ENCODE measurements at places on chromosomes 12 and 14.

DNA sequence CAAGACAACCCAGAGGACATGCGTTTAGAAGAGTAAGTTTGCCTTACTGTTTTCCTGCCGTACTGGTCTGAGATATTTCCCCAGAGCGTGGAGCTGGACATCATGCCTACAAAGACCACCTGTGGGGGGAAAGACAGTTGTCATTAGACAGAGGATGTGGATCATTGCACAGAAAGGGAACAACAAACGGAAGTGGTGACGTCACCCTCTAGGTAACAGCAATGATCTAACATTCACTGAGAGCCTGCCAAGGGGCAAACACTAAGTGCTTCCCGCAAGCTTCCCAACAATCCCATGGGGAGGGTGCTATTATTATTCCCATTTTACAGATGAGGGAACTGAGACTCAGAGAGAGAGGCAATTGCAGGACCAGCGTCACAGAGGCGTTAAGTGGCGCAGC is 48.5 kb downstream of the SVOP start:
- no peak for DNase-seq

DNA sequence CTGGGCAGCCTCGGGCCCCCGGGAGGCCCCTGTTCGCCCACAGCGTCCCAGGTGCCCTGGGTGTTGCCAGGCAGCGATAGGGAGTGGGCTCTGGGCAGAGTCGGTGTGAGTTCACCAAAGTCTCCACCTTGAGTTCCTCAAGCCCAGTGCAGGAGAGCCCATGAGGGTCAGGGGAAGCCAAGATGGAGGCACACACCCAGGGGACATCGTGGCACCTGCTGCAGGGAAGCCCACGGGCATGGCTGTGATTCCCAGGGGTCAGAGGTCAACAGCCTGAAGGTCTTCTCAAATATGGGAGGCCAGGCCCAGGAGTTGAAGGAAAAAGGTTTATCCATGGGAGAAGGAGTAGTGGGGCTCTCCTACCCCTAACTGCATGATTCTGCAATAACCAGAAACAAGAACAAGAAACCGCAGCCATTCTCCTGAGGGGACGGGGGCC is 148.8 kb downstream of the ADGRD1 start:
- DNase-seq = peak; percentile 55

DNA sequence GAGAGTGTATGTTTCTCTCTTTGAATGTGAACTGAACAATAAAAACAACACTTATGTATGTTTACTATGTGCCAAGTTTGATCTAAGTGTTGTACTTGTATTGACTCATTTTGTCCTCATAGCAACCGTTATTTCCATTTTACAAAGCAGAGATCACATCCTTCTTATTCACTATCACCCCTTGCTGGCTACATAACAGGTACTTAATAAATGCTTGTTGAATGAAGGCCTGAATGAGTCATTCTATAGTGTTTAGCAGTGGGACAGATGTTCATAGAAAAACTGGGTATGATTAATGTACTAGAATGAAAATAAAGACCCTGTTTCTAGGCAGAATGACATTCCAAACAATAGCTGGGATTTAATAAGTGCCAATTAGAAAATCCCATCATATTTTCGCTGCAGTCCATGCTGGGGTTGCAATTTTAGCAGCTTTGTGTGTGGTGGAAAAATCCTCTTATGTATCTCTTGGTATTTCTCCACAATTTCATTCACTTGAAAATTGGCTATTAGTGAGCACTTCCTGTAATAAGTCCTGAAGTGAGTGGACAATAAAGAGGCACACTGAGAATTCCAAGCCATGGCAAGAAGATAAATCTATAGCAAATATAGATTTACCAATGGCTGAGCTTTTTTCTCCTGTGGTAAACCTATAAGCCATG is 86.0 kb downstream of the FAR2 start:
- DNase-seq = no peak

DNA sequence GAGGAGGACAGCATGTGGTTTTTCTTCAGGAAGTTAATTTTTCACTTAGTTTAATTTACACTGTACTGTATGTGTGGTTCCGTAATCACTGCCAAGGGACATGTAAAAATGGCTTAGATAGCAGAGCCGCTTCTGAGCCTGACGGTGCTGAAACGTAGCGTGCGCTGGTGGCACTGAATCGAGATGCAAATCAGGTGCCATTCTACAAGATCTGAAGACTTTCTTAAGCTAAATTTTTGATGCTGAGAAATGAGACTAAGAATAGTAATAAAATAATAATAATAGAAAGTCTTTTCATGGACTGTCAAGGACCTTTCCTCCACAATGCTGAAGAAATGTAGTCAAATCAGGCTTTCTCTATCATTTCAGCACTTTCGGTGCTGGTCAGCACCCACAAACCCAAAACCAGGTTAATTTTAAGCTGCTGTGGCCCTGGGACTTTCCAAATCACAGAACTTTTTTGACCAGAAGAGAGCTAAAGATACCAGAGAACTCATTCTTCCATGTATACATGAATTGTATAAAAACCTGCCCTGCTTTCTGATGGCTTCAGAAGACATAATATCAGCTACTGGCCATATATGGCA is 183.3 kb upstream of the LMO3 start:
- DNase-seq = no peak

DNA sequence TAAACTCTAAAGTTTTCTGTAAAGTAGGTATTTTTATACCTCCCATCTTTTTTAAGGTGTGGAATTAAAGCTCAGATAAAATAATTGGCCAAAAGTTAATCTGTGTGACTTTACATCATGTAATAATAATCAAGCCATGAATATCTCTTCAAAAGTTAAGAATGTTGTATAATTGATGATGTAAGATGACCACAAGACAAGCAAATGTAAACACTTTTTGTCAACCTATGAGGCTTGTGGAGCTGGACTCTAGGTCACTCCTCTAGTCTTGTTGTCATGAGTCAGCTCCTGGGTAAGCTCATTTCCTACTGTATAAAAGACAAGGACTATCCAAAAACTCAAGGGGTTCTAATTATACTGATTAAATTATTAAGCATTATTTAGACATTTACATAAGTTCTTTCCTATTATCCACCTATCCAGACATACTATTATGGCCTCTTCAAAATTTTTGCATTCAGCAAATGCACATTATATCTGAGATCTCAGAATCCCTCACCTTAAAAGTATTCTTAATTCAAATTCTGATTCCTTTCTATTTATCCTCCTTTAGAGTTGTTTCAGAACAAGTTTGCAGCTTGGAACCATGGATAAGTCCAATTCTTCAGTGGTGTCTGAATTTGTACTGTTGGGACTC is at the start of gene OR4K5:
OR4K5 (plus strand) TSS at position 587 of the 637 bp plus-strand sequence; CDS start at position 587, 0 bp downstream.
- DNase-seq = no peak

DNA sequence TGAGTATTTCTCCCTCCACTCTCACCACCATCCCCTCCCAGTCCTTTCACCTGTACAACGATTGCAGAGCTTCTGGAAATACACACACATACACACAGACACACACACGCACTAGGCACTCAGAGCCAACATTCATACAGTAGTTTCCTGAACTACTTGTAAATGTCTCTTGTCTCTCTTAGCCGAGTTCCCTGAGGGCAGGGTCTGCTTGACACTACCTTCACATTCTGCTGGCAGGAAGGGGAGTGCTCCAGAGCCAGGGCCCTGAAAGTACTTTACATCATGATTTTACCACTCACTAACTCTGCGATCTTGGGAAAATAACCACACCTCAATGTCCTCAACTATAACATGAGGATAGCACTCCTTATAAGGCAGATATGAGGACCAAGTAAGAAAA is 82.7 kb downstream of the GAS2L3 start:
- DNase-seq = no peak

GRCh38 chr14:77094672-77095284 is 3.3 kb upstream of the CIPC start:
- peak; percentile 76 for DNase-seq

DNA sequence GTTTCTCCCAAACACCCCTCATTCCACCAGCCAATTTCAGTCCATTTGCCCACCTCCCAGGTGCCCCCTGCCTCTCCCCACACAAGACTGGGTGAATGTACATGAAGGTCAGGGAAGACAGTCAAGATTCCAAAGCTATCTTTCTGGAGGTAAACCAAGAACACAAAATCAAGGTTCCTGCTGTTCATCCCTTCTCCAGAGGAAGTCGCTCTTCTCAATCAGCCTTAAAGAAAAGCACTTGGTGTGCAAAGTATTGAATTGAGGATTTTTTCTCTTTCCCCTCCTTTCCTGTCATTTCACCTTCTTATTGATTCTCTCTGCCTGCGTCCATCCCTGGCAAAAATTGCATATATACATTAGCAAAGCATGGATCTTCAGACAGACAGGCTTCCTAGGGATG is 4.5 kb downstream of the GRIN2B start:
- DNase-seq = no peak

- DNase-seq = no peak
These were observed 42.9 kb downstream of the KLC1 start for GRCh38 chr14:103671911-103672310.

Measured in upper lobe of right lung (tissue), 1 donor.